ENCODE measurements at places on chromosomes 1 and 21.
A peak's percentile ranks its signal among the peaks of the same experiment; 100 is the strongest.

- H3K4me1 ChIP-seq, result no peaks in the 10 kb centered on the region
- no peak overlapping the region for H3K4me3 ChIP-seq
- no peak for DNase-seq
- H3K27ac ChIP-seq, result no peak overlapping the region
- no peaks in the 10 kb centered on the region for H3K27me3 ChIP-seq
- no peaks in the 10 kb centered on the region for H3K36me3 ChIP-seq
Observed at GRCh38 chr1:88514544-88515060, 169.5 kb upstream of the PKN2 start.

- H3K36me3 ChIP-seq, result no peaks in the 10 kb centered on the region
- H3K4me3 ChIP-seq, result no peak overlapping the region
- peaks cover 4% of the 10 kb centered on the region for H3K27me3 ChIP-seq
Observed at GRCh38 chr21:31193761-31194160, 150.3 kb downstream of the TIAM1 start.

- no peak overlapping the region for H3K27ac ChIP-seq
- H3K36me3 ChIP-seq, result no peaks in the 10 kb centered on the region
- H3K4me1 ChIP-seq, result peaks cover 8% of the 10 kb centered on the region
- no peaks in the 10 kb centered on the region for H3K27me3 ChIP-seq
Observed at GRCh38 chr1:243796016-243796415, 54.0 kb downstream of the AKT3 start.

GRCh38 chr1:5722635-5723164, 269.5 kb downstream of the NPHP4 start:
- no peak for DNase-seq
- no peak overlapping the region for H3K4me3 ChIP-seq
- H3K36me3 ChIP-seq, result no peaks in the 10 kb centered on the region
- H3K27ac ChIP-seq, result no peak overlapping the region
- H3K27me3 ChIP-seq, result no peaks in the 10 kb centered on the region

DNA sequence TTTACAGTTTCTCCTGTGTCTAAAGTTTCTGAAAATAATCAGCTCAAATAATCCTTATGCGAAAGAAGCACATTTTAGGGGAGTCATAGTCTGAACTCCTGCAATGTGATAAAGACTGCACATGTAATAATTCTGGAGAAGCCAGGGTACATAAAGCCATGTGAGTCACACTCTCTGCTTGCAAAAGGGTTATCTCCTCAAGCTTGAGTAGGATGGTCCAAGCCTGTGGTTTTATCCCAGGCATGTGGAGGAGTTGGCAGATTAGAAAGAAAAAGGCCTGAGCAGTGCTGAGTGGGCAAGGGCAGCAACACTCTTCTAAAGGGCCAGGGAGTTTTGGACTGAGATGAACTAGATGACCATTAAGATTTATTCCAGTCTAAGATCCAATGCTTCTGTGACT, 220.4 kb downstream of the RHOU start:
- no peaks in the 10 kb centered on the region for H3K4me1 ChIP-seq
- no peak overlapping the region for H3K27ac ChIP-seq
- no peak overlapping the region for H3K4me3 ChIP-seq
- H3K36me3 ChIP-seq, result no peaks in the 10 kb centered on the region
- no peak for DNase-seq
- no peaks in the 10 kb centered on the region for H3K27me3 ChIP-seq

DNA sequence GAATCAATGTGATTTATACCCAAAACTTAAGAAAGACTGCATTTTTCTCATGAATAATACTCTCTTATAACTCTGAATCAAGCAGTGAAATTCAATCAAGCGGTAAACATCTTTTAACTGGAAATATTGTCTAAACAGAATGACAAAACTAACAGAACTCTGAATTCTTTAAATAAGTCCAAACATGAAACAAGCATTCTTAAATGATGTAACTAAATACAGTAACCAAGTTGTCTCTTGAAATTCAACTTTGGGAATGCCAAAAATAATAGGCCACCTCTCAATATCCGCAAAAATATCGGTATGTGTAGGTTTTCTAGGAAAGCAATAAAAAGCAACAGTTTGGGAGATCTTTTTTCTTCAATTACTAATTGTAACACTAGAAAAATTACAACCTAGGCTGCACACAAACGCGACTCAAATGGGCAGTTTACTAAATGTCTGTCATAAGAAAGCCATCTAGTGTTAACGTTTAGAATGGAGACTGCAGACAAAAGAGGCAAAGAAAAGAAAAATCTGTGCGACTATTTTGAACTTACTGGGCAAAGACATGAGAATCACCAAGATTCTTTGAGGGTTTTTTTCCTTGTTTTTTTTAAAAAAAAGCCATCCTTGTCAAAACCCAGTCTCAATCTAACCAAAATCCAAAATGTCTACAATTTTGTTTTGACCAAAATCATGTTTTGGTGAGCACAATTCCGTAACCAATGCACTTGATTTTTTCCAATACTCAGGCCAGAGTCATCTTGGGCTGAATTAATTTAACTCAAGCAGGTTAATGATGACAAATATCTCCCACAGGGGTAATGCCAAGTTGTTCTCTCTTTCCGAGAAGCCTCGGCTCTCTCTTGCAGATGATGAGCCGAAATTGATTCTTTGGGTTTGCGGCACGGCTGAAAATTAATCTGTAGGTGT, 1.3 kb downstream of the SIPA1L2 start:
- peaks cover 2% of the 10 kb centered on the region for H3K4me1 ChIP-seq
- DNase-seq, result no peak
- no peak overlapping the region for H3K27ac ChIP-seq
- no peaks in the 10 kb centered on the region for H3K27me3 ChIP-seq
- peak overlapping the region; percentile 58 for H3K4me3 ChIP-seq
- H3K36me3 ChIP-seq, result no peaks in the 10 kb centered on the region

- DNase-seq, result no peak
- no peaks in the 10 kb centered on the region for H3K27me3 ChIP-seq
- no peak overlapping the region for H3K27ac ChIP-seq
Observed at GRCh38 chr1:14997646-14998276, 155.8 kb upstream of the TMEM51 start.

DNA sequence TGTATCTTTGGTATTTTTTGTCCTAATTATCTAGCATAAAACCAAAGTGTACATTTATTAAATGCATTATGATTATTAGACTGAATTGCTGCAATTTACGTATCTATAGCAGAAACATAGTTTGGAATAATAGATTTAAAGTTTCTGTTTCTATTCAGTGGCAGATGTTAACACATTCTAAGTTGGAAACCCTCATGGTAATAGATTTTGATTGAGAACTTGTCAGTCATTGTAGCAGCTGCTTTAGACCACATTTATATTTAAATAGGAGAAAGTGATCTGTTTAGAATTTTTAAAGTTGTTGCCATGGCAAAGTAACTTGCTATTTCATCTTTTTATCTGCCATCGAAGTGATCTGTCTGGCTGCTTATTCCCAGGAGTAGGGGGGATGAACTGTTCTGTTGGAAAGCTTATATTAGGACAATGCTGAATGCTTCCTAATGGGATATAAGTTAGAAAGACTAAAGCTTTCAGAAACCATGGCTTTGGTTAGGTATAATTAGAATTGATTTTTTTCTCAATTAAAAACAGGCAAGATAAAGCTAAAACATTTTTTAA, 61.6 kb downstream of the HS2ST1 start:
- no peaks in the 10 kb centered on the region for H3K36me3 ChIP-seq
- no peak overlapping the region for H3K27ac ChIP-seq
- H3K4me3 ChIP-seq, result no peak overlapping the region
- no peaks in the 10 kb centered on the region for H3K27me3 ChIP-seq

- no peak for DNase-seq
- H3K36me3 ChIP-seq, result no peaks in the 10 kb centered on the region
- H3K4me1 ChIP-seq, result peaks cover 3% of the 10 kb centered on the region
Observed at GRCh38 chr1:203121186-203122015, 6.1 kb upstream of the ADORA1 start.

DNA sequence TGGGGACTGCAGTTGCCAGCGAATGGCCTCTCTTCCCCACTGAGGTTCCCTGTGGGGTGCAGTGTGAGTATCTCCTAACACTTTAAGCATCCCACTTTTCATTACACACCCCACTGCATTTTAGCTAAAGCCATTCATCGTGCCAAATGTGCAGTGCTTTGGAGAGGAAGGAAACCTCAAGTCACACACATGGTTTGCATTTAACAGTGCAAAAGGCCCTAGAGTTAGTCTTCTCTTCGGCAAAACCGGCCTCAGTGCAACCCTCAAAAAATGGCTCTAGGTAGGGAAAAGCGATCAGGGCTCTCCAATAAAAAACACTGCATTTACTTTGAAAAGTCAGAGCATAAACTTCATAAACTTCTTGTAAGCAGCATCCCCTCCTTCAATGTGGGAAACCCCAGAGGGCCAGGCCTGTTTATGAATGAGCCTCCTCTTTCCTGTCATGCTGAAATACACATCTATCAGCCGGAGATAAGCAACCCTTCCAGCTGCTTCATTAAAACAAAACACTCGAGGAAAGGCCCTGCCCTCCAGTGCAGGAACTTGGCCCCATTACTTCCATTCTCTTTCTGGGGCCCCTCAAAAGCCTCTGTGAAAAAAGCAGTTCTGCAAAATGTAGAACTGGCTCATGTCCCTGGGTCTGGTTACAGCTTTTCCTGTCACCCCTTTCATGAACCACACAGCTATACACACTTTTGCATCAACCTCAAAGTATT, 184.0 kb downstream of the CDC7 start:
- H3K27me3 ChIP-seq, result no peaks in the 10 kb centered on the region
- no peak for DNase-seq
- no peak overlapping the region for H3K27ac ChIP-seq
- no peak overlapping the region for H3K4me3 ChIP-seq
- no peaks in the 10 kb centered on the region for H3K36me3 ChIP-seq

DNA sequence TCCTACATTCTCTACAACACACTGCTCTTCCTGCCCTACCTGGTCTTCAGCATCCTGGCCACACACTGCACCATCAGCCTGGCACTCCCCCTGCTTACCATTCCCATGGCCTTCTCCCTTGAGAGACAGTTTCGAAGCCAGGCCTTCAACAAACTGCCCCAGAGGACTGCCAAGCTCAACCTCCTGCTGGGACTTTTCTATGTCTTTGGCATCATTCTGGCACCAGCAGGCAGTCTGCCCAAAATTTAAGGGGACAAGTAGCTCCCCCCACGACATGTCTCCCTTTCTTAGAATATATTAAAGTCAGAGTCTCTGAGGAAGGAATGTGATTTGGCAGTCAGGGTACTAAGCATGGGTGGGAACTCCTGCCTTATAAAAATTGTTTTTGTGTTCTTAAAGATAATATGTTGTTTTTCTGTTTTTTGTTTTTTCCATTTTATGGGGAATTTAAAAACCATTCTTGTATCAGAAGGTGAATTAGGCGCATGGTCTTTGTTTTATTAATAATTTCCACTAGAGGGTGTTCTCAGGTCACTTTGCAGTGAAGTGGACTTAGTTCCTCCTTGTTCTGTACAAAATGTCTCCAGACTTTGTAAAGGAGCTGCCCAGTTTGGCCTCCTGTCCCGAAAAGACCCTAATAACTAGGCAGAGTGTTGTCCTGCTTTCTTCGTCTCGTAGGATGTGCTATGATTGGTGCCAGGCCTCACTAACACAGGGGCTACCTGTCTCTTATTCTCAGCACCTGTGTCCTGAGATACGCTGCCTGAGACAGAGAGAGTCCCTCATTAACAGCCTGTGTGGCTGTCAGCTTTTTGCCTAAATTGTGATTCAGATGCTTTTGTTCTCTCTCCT, 13.1 kb downstream of the UBIAD1 start:
- H3K36me3 ChIP-seq, result no peaks in the 10 kb centered on the region
- peaks cover 8% of the 10 kb centered on the region for H3K4me1 ChIP-seq
- no peaks in the 10 kb centered on the region for H3K27me3 ChIP-seq
- DNase-seq, result no peak

GRCh38 chr1:153217212-153217611, at the start of gene PRR9:
Gene PRR9, plus strand, starts transcription at chr1:153217584. Its CDS starts 561 bp downstream, at chr1:153218145.
- no peak within 1 kb of the TSS for H3K4me3 ChIP-seq
- H3K4me1 ChIP-seq, result no peaks in the 10 kb centered on the region
- H3K36me3 ChIP-seq, result no peaks in the 10 kb centered on the region
- H3K27ac ChIP-seq, result no peak within 1 kb of the TSS
- DNase-seq, result no peak

GRCh38 chr1:51559064-51559500, 40.0 kb upstream of the EPS15 start:
- H3K4me1 ChIP-seq, result no peaks in the 10 kb centered on the region
- H3K27ac ChIP-seq, result no peak overlapping the region
- DNase-seq, result no peak

GRCh38 chr1:174534789-174535188, 87.0 kb downstream of the GPR52 start:
- H3K4me1 ChIP-seq, result no peaks in the 10 kb centered on the region
- no peak for DNase-seq
- H3K36me3 ChIP-seq, result no peaks in the 10 kb centered on the region
- no peaks in the 10 kb centered on the region for H3K27me3 ChIP-seq

GRCh38 chr1:206581571-206581981, 30.7 kb downstream of the EIF2D start:
- no peaks in the 10 kb centered on the region for H3K27me3 ChIP-seq
- H3K4me3 ChIP-seq, result no peak overlapping the region
- H3K36me3 ChIP-seq, result no peaks in the 10 kb centered on the region
- DNase-seq, result no peak
- H3K4me1 ChIP-seq, result no peaks in the 10 kb centered on the region
- no peak overlapping the region for H3K27ac ChIP-seq

DNA sequence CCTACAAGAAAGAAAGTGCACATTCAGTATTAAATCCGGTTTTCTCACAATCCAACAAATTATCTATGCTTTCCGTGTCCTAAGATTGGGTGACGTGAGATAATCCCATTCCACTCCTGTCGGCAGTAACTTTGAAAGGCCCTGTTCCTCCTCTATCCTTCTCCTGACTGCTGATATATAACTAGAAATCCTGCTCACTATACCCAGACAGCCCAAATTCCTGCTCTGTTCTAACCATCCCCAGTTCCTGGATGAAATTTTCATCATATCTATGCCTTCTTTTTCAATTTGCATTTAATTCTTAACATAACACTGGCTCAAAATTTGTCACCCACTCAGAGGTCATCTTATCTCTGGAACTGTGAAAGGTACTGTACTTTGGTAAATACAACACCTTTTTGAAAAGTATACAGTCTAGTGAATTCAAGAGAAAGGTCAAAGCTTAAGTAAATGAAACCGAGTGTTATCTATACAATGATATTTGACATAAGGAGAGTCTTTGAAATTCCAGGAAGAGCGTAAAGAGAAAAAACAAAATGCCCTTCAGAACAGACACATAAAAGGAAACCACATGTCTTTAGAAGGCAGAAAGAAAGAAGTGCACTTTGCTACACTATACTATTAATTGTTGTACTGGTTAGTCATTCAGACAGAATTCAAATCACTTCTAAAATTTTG, 200.5 kb upstream of the NEGR1 start:
- H3K27ac ChIP-seq, result no peak overlapping the region
- no peaks in the 10 kb centered on the region for H3K4me1 ChIP-seq
- no peaks in the 10 kb centered on the region for H3K27me3 ChIP-seq
- no peak overlapping the region for H3K4me3 ChIP-seq
- H3K36me3 ChIP-seq, result no peaks in the 10 kb centered on the region

DNA sequence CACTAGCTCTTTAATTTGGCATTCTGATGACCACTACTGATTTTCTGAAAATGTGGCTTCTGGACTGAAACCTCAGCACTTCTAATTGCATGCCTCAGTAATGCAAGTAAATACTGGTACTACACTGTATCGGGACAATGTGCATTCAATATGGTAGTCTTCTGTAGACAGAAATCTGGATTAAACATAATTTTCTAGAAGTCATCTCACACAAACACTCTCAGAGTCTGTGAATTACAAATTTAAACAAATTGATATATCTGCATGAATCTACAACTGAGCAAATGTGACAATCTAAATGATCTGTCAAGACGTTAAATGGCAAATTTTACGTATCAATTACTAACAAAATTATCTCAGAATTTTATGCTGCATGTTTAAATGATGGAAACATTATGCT, 23.7 kb downstream of the HP1BP3 start:
- H3K4me1 ChIP-seq, result no peaks in the 10 kb centered on the region
- H3K4me3 ChIP-seq, result no peak overlapping the region
- no peak for DNase-seq
- no peaks in the 10 kb centered on the region for H3K27me3 ChIP-seq
- no peak overlapping the region for H3K27ac ChIP-seq
- H3K36me3 ChIP-seq, result peaks cover 15% of the 10 kb centered on the region
